ENCODE measurements at places on chromosomes 3 and 15. TPM values are rescaled to one million over a fixed set of nuclear protein-coding genes. Genes with fewer than 3 reads are reported as not detected.

RBP2 gene
- total RNA-seq, result not detected

PLSCR2 gene
- not detected for total RNA-seq

TNNC1 gene
- not detected for total RNA-seq

SLC28A1 gene
- total RNA-seq, result not detected

SLC28A2 gene
- total RNA-seq, result not detected

SPRED1 gene
- total RNA-seq, result 7.4 TPM

DIPK2A gene
- 28.5 TPM for total RNA-seq

CFAP100 gene
- not detected for total RNA-seq

FEM1B gene
- 23.8 TPM for total RNA-seq

KIF7 gene
- 5.0 TPM for total RNA-seq

NDN gene
- total RNA-seq, result 16.1 TPM

GMNC gene
- total RNA-seq, result 0.54 TPM

BBS4 gene
- 42.6 TPM for total RNA-seq

ADPRH gene
- total RNA-seq, result 14.5 TPM
